ENCODE measurements at places on chromosomes 1 and 21. TPM values are rescaled to one million over a fixed set of nuclear protein-coding genes. Genes with fewer than 3 reads are reported as not detected.

The PDE4B gene
- polyA plus RNA-seq, result 9.3 TPM

The OR6N1 gene
- not detected for polyA plus RNA-seq

The SYCP1 gene
- not detected for polyA plus RNA-seq

- no peak for DNase-seq
Observed at GRCh38 chr21:35649186-35649585, 411.1 kb downstream of the SETD4 start.

GRCh38 chr1:168598892-168599291 lies 22.5 kb downstream of the XCL1 start:
- DNase-seq, result no peak

GRCh38 chr1:66521721-66522365 lies 12.1 kb upstream of the SGIP1 start:
- DNase-seq, result no peak

- no peak for DNase-seq
Observed at GRCh38 chr1:241926141-241926540, 31.4 kb upstream of the BECN2 start.

The RIIAD1 gene
- 13.5 TPM for polyA plus RNA-seq

DNA sequence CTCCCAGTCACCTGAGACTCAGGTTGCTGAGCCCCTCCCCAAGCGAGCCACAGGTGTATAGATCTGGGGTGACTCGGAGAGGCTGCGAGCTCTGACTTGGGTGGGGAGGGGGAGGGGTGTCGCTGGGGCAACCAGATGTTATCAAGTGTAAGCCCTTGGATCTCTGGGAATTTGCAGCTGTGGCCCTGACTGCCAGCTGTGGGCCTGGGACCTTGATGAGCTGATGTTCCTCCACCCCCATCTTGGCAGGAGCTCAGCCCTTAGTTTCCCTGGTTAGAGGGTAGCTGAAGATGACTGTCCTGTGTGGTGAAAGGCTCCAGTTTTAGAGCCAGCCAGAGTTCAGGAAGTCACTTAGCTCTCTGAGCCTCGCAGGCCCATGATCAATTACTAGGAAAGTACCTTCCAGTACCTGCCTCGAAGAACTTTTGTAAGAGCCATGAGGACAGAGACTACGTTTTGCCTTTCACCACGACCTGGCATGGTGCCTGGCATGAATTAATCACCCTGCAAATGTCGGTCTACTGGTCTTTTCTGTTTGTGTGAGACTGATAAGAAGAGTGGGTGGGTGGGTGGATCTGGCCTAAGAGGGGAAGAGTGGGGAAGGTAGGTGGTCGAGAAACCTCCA lies 55.8 kb downstream of the YARS1 start:
- DNase-seq, result peak; percentile 46

- no peak for DNase-seq
Observed at GRCh38 chr1:240515505-240515904, 96.5 kb downstream of the GREM2 start.

DNA sequence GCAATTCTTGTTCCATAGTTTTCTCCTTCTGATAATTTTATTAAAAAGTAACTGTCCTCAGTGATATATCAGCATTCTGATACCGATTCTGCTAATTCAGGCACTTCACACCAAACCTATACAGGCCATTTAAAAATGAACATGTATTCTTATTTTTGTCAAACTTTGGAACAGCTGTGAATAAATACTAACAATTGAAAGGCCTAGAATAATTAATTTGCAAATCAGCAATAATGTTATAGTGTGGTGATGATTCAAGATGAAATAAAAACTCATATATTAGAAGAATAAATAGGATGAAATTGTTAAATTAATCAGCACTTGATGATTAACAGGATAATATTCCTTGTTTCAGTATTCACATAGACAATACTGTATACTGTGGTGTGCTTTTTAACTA lies 9.9 kb downstream of the CDKN2C start:
- DNase-seq, result no peak

- no peak for DNase-seq
Observed at GRCh38 chr1:48978413-48978812, 201.7 kb upstream of the BEND5 start.

- DNase-seq, result no peak
Observed at GRCh38 chr1:91053630-91054029, 31.8 kb upstream of the ZNF644 start.

- no peak for DNase-seq
Observed at GRCh38 chr1:66022904-66023620, 230.4 kb downstream of the PDE4B start.

- DNase-seq, result no peak
Observed at GRCh38 chr1:86441581-86441980, 17.6 kb downstream of the CLCA2 start.

The MATN1 gene
- polyA plus RNA-seq, result 0.30 TPM

GRCh38 chr1:64163431-64163830 lies 40.0 kb upstream of the UBE2U start:
- DNase-seq, result no peak

DNA sequence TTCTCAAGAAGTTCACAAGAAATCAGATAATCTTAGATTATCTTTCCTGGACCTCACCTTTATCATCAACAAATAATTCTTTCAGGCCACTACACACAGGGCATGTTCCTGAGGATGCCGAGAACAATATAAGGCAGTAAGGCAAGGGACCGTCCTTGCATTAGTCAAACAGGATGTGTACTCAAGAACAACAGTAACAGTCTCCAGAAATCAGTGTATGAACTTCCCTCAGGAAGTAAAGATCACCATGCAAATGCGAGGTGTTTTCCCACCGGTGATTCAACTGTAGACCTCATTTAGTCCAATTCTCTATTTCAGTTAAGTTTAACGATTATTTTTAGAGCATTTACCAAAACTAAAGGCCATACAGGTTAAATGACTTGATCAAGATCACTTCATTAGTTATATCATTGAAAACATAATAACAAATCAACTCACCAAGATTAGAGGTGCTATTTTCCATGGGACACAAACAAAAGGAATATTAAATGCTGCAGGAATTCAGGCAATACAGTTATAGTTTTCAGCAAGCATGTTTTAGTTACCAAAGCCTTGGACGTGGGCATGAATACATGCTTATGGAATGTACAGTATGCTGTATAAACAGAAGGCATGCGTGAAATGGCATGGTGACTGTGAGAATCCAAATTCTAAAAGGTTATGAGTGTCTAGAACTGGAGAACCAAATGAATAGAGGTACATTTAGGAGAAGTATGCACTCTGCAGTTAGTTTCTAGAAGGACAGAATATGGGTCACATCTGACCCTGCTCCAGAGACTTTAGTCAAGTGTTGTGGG lies 145.2 kb downstream of the TNR start:
- no peak for DNase-seq

The OPTC gene
- polyA plus RNA-seq, result not detected

DNA sequence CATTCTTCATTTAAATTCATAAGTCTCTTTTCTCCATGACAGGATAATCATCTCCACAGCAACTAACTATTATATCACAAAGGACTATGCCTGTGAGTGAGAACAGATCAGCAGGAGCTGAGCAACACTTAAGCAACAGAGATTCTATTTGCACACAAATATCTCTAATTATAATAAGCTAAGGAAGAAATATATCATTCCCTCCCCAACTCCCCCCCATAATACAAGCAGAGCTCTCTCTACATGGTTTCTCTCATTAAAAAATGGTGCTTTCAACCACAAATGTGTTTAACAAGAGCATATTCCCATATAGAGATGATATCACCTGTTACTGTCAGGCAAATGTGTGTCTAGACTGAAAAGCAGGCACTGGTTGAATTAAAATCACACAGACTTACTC lies 34.5 kb upstream of the NIBAN1 start:
- no peak for DNase-seq

- no peak for DNase-seq
Observed at GRCh38 chr1:31755850-31756492, 8.2 kb downstream of the ADGRB2 start.

The HMGCS2 gene
- polyA plus RNA-seq, result 71.7 TPM

- no peak for DNase-seq
Observed at GRCh38 chr1:183841550-183841949, 36.6 kb downstream of the RGL1 start.

DNA sequence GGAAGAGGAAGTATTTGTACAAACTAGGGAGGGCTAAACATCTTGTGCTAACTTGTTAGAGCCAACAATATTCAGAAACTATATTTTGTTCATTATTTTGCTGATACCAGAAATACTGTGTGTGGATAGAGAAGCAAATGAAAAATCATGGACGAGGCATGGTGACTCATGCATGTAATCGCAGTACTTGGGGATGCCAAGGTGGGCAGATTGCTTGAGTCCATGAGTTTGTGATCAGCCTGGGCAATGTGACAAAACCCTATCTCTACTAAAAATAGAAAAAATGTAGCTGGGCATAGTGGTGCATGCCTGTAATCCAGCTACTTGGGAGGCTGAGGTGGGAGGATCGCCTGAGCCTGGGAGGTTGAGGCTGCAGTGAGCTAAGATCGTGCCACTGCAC lies 13.4 kb downstream of the LRRC41 start:
- DNase-seq, result no peak

DNA sequence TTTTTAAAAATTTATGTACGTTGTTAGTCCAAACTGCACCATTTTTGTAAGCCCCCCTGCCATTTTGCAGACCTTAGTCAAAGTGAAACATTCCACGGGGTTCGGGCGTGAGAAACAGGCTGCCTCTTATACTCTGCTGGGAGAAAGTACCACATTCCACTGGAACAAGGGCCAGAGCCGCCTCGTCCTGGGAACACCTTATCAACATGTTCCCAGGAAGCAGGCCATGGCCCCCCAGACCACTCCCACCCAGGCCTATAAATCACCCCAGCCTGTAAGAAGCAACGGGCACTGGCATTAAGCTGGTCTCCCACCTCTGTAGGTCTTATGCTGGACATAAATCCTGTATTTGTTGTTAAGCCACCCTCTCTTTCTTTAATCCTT lies 854 bp upstream of the ZRANB2 start:
- no peak for DNase-seq

The TNFRSF14 gene
- 318 TPM for polyA plus RNA-seq

- no peak for DNase-seq
Observed at GRCh38 chr1:231094421-231094820, 54.4 kb upstream of the FAM89A start.

All from large intestine (tissue), 12 donors.